ENCODE measurements at places on chromosomes 2 and 18.

GRCh38 chr2:109266998-109267854 is 138.2 kb downstream of the SH3RF3 start:
- DNase-seq, result no peak

DNA sequence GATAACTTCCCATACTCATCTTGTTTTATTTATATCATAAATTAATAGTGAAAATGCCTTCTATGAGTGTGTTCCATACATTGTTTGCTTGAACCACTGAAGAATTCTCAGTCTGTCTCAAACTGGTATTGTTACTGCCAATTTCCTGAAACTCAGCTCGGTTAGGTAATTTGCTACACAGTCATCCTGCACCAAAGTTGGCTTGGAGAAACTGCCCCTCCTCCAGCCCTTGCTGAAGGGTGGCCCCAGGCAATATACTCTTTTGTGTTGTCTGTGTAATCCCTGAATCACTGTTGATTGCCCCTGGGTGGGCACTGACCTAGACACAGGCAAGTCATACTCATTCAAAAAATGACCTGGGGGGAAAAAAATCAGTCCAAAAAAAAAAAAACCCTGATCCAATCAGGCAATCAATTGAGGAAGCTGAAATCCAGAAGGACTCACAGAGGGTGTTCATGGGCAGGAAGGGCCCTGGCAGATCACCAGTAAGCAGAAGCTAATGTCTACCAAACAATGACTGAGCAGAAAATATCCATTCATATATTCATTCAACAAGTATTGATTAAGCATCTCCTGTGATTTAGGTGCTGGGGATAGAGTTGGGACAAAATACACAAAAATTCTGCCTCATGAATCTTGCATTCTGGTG is 3.8 kb upstream of the SESTD1 start:
- DNase-seq, result peak; percentile 47

GRCh38 chr18:26993568-26993967 is 128.1 kb upstream of the AQP4 start:
- no peak for DNase-seq

DNA sequence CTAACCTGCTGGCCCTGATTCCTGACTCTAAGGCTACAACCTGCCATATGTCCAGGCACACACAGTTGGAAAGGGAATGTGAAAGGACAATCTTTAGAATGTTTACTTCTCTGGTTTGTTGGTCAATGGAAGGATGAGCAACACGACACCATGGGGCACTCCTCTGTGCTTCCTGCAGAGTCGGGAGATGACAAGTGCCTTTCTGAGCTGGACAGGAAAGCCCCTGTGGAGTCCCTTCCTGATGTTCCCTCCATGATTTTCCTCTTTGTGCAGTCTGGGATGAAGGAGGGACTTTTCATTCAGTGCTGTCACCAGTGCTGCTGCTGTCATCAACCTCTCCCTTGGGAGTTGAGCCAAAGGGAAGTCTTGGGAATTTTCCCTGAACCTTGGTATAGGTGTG is 22.6 kb upstream of the SERPINB7 start:
- DNase-seq, result no peak

DNA sequence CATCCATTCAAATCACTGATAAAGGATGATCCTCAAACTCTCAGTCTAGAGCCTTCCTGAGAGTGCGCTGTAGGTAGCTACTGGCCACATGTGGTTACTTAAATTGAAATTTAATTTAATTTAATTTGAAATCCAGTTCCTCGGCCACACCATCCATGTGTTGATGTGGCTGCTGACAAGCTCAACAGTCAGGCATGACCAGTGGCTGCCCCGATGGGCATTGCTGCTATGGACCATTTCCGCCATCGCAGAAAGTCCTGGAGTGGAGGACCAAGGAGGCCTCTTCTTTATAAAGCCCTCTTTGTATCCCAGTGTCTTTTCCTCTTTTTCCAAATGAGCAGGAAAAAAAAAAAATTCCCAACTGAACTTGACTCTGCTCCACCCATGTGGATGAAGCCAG is 100.6 kb downstream of the HDAC4 start:
- DNase-seq, result no peak

- no peak for DNase-seq
Measured at GRCh38 chr2:186675380-186675779, 18.5 kb upstream of the FAM171B start.

DNA sequence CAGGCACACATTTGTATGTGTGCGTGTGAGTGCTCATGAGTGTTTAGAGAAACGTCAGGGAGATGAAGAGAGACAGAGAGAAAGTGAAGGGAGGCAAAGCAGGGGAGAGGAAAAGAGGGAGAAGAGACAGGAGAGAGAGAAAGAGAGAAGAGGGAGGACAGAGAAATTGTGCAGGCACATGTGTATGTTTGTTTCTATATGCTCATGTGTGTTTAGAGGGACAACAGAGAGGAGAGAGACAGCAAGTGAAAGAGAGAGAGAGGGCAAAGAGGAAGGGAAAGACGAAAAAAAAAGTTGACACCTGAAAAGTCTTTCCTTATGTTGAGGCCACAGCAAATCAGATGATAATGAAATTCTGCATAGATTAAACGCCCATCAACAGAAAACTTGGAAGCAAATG is 541.1 kb downstream of the TNS1 start:
- DNase-seq, result no peak

- no peak for DNase-seq
Measured at GRCh38 chr2:69721022-69721421, 20.9 kb upstream of the ANXA4 start.

- DNase-seq, result no peak
Measured at GRCh38 chr2:65404988-65405697, 27.3 kb downstream of the SPRED2 start.

- DNase-seq, result no peak
Measured at GRCh38 chr18:48573632-48574283, 34.9 kb downstream of the CTIF start.
